GM12892 (cell line): ENCODE measurements at places on chromosomes 2 and 18.

GRCh38 chr18:26298107-26298506 is 71.9 kb downstream of the TAF4B start:
- no peak for DNase-seq

DNA sequence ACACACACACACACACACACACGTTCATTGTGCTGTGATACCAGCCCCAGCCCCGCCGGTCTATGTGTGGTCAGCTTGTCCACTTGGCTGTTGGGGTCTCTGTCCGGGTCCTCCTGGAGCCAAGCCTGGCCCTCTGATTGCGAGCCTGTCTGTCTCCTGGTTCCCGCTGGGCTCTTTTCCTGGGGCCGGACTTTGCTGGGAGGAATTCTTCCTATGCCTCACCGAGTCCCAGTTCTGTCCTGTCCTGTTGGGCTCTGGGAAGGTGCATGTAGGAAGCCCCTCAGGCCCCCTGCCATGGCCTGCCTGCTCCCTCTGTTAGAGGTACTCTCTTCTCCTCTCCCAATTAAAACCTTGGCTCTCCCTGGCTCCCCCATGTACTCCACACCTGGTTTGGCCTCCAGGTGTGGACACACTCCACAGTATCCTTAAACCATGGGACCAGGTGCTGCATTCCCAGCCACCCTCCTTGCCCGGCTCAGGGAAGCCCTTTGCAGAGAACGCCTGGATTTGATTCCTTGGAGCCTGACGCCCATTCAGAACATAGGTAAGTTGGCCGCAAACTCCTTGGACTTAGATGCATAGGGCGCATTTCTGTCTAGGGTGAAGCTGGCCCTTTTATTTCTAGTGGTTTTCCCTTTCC is 42.3 kb downstream of the CABLES1 start:
- DNase-seq = no peak

DNA sequence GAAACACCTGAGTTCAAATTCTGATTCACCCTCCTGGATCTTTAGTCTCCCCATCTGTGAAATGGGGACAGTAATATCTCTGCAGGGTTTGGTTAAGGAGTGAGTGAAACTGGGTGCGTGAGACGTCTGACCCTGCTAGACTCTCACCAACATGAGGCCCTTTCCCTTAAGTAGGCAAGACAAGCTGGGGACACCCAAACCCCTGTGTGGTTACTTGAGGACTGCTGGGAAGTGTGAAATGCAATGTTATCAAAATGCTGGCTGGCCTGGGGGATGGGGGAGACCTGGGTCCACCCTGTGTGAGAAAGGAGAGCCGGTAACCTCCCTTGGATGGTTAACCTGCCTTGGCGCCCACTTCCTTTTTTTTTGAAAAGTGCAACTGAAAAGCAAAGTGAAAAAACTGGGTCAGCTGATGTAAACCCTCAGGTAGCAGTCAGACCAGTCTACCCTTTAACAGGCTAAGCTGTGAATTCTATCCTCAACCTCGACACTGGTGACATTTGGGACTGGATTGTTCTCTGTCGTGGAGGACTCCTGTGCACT is 82.3 kb downstream of the INPP5D start:
- DNase-seq = no peak

- DNase-seq = no peak
Observed at GRCh38 chr2:101310834-101311695, 2.6 kb upstream of the RNF149 start.

DNA sequence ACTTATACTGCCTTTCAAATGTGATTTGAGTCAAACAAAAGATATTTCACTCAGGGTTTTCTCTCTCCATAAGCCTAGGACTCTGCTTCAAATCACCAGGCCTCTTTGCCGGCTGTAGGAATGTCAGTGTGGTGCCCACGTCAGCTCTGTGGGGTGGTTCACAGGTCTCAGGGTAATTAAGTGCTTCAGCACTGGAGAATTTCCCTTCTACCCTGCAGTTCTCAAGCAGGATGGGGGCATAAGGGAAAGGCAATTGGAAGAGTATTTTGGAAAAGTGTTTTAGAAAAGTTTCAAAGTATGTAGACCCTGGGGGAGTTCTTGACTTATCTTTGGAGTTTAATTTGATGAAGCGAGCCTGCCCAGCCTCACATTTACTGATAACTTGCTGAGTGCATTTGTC is 9.6 kb downstream of the CNGA3 start:
- DNase-seq = no peak

DNA sequence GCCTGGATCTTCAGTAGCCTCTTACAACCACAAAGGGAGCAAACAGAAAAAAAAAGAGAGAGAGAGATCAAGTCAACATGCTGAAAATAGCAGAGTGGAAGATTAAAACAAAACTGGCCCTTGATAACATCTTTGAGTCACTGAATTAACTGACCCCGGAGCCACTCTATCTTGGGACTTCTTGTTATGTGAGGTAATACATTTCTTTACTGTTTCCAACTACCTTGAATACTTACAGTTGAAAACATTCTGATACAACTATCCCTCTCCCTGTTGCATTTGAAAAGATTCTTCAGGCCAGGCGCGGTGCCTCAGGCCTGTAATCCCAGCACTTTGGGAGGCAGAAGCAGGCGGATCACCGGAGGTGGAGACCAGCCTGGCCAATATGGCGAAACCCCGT is 208.1 kb downstream of the MEMO1 start:
- DNase-seq = no peak

- DNase-seq = no peak
Observed at GRCh38 chr2:209933499-209934483, 68.6 kb upstream of the RPE start.

DNA sequence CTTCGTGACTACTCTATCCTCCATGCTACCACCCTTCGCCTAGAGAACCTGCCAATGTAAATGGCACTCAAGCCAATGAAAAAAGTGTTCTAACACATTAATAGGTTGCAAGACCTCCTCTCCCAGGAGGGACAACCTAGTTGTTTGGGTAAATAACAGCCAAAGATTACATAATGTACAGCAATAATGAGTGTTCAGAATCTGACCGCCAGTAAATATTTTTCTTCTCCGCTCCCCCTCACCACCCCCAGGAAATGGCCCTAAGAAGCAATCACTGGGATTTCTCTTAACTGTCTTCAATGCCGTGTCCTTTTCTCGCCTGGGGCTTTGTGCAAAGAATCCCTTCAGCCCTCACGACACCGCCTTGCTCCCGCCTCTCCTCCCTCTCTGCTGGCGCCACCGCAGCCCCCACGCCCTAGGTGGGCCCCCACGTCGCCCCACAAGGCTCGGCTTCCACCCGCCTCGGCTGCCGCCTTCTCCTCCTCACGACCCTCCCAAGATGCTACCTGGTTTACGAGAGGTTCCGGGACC is 458 bp downstream of the HYCC2 start:
- peak; percentile 16 for DNase-seq

- DNase-seq = no peak
Observed at GRCh38 chr2:175523001-175523400, 341.5 kb upstream of the ATP5MC3 start.

DNA sequence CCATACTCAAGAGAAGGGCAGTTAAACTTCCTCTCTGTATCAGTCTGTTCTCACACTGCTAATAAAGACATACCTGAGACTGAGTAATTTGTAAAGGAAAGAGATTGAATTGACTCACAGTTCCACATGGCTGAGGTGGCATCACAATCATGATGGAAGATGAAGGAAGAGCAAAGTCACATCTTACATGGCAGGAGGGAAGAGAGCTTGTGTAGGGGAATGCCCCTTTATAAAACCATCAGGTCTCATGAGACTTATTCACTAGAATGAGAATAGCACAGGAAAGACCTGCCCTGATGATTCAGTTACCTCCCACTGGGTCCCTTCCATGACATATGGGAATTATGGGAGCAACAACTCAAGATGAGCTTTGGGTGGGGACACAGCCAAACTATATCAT is 1.4 kb upstream of the IL36B start:
- DNase-seq = no peak

- DNase-seq = no peak
Observed at GRCh38 chr2:80302314-80303005, 2.1 kb downstream of the LRRTM1 start.

DNA sequence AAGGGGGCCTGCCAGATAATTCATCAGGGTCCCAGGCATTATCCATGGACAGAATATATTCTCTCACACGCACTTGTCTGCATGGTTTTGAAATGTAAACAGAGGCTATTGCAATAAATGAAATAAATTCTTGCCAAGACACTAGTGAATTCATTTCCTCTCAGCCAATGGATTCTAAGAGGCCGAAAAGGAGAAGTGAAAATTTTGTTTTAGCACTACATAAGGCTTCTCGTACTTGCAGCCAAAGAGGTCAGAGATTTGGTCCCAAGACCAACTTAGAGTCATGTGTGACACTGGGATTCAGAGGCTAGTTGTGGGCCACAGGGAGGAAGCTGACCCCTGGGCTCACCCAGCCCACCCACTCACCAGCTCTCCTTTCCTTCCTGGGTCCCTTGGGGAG is 184.1 kb upstream of the GLI2 start:
- no peak for DNase-seq

DNA sequence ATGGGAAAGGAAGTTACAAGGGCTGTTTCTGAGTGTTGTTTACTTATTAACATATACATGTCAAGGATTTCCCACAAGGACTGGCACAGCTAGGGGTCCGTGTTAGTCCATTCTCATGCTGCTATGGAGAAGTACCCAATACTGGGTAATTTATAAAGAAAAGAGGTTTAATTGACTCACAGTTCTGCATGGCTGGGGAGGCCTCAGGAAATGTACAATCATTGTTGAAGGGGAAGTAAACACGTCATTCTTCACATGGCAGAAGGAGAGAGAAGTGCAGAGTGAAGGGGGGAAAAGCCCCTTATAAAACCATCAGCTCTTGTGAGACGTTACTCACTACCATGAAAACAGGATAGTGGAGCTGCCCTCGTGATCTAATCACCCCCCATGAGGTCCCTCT is 128.9 kb upstream of the CELF4 start:
- DNase-seq = no peak

GRCh38 chr2:127201452-127201851 is 18.6 kb downstream of the CYP27C1 start:
- DNase-seq = no peak

- DNase-seq = no peak
Observed at GRCh38 chr2:218853766-218854165, 5.8 kb upstream of the WNT6 start.

DNA sequence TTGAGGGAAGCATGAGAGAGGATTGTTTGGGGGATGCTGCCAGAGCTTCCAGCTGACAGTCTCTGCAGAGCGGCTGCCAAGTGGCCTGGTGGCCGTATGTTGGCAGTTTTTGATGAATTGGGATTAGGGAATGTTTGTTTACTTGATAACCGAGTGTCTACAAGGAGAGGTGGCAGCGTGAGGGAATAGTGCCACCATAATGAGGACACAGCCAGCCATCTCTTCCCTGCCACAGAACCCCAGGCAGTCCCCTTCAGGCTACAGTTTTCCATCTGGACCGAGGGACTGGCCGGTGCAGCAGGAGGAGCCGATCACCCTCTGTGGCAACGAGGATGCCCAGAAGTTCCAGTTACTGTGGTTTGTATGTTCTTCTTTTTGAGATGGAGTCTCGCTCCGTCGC is 55.2 kb downstream of the TRAPPC12 start:
- DNase-seq = no peak

GRCh38 chr2:241750076-241750840 is 15.8 kb downstream of the D2HGDH start:
- no peak for DNase-seq

- no peak for DNase-seq
Observed at GRCh38 chr2:70956141-70956540, 20.4 kb downstream of the ATP6V1B1 start.

DNA sequence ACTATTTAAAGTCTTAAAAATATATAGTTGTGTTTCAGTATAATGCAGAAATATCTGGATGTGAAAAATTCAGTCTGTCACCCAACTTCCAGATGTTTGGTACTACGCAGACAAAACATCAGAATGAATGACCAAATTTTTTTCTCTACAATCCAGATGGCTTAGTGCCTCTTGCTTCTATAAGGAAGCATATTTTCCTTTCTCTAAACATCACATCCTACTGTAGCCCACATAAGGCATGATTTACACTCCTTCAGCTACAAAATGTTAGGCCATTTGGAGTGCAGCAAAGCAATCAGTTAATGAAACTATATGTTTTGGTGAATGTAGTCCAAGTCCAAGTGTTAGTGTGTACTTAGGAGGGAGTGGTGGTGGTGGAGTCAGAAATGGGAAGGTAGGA is 162.9 kb upstream of the SIX2 start:
- no peak for DNase-seq

- DNase-seq = peak; percentile 66
Observed at GRCh38 chr2:37344453-37345361, at the start of gene QPCT. TSS of gene QPCT (plus strand) at chr2:37344630. CDS start at chr2:37344732, 102 bp downstream.

DNA sequence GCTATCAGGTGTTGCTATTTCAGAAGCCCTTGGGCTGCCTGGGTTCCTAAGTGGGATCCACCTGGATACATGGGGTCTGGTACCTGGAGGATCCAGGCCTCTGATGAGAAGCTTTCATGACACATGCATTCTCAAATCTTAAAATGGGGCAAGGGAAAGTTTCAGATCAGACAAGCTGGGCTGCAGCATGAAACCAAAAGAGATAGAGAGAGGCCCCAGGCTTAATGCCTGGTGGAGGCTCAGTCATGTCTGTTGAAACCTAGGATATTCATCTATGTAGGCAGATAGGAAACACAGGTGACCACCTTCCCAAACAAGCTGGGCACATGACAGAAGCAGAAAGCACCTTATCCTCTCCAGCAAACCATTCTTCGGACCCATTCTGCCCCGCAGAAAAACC is 18.8 kb upstream of the PLB1 start:
- no peak for DNase-seq

DNA sequence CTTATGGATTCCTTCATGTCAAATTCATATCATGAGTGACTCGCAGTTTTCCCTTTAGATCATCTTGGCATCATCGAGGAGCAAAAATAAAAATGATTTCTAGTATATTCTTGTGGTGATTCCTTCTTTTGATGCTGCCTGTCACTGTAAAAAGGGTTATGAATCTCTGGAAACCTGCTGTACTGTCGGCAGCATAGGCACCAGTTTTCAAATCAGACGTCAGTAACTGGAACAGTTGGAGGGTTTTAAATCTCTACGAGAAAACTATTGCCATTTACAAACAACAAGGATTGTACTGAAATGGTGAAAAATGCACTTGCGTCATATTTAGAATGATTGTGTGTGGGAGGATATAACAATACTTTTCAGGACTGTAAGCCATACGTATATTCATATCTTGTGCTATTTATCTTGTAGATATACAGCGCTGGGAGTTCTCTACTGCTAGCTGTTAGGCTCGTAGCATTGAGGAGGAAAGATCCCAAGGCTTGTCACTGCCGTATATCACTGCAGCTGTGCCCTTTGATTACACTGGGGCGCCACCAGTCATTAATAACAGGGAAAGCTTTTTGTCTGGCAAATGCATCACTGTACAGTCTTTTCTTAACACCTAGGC is 320.7 kb downstream of the MTX2 start:
- DNase-seq = no peak
